Cerebellar nuclear complex (tissue), 1 donor: ENCODE measurements at places on chromosomes 6 and 20.

DNA sequence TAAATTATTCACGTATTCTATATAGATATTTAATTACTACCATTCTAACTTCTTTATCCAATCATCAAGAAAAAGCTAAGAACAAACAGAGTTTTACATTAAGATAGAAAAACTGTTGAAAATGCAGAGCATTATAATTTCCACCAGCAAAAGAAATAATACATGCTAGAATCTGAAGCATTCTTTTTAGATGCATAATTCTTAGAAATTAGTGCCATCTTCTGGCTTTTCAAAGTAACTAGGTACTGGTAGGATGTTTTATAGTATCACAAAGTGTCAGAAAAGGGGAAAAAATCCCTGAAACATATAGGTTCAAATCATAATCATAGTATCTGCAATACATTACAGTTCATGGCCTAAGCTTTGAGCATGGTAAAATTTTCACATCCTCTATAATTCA, 178.9 kb downstream of the PHF3 start:
- DNase-seq: no peak

DNA sequence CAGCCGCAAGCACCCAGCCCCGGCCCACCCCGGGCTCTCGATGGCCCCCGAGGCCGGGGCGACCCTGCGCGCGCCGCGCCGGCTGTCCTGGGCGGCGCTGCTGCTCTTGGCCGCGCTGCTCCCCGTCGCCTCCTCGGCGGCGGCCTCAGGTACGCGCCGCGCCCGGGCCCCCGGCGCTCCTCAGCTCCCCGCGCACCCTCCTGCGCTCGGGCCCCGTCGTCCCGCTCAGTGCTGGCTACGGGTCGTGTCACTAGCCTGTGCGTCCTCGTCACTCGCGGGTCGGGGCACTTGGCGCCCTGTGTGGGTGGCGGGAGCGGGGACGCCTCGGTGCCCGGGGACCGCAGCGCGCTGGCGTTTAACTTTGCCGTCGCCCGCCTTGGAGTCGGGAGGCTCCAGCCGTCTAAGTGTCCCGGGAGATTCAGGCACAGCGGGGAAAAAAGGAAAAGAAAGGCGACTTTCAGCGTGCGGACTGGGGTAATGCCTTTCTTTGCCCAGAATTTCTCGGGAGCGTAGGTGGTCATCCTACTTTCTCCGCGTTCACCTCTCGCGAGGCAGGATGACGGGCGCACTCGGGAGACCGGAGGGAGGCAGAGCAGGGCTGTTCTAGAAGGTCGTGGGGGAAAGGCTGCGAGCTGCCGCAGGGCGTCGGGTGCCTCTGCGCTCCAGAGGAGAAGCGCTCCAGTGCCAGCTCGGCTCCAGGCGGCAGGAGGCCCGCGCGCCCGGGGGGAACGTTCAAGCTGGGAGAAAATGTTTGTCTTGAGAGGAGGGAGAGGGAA, 545 bp downstream of the FNDC1 start:
- DNase-seq: no peak

DNA sequence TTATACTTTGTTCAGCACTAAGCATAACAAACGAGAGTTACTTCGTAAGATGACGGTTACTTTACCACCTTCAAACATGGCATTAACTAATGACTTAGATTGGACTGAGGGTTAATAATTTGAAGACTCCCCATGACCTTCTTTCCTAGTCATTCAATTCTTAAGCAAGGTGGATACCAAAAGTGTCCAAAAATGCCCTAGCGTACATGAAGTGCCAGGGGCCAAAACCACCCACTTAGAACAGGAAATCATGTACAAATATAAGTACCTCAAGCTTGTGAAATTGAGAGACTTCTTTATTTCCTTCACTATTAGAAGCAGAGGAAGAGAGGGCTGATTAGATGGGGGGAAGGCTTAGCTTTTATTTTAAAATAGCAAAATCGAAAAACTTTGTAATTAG, 166.4 kb downstream of the ATXN1 start:
- DNase-seq: no peak

DNA sequence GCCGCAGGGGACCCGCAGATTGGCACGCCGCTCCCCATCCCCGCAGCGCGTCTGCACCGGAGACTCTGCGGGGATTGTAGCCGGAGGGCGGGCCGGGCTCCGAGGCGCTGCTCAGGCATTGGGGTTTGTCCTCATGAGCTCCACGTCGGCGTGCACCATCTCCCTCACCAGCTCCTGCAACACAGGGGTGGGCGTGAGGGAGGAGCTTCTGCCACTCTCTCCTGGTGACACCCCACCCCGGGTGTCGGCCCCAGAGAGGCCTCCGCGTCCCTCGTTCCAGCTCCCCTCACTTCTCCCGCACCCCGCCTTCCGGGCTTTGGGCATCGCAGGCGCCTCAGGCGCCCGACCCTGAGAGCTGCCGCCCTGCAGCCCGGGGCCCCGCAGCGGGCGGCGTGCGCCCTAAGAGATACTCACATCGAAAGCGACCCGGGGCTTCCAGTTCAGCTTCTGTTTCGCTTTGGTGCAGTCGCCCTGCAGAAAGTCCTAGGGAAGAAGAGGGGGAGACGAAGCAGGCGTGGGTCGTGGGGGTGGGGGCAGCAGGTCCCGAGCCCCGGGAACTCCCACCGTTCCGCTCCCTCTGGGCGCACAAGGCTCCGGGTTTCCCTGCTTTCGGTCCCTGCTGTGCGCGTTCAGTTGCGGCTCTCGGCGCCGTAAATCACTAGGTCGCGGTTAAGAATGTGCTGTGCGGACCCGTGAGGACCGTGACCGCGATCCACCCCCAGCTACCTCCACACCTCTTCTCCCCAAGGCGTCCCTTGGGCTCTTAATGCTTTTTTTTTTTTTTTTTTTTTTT, 14.5 kb downstream of the FOXC1 start:
- DNase-seq: no peak

- DNase-seq: no peak
Measured at GRCh38 chr6:146670161-146670560, 71.4 kb downstream of the ADGB start.

DNA sequence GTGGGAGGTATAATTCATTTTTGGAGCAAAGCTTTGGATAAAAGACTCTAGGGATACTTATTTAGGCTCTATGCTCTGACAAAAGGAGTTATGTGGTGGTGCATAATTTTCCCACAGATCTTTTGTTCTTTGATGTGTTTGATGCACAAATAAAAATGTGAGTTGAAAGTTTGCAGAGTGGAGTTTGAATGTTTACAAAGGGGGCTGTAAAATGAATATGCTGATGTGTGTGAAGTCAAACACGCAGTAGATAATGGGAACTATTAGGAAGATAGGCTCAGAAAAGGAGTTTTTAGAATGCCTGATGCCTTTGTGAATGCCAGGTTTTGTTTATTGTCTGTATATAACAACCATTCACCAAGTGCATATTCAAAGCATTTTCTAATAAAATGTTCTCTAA, 545.0 kb upstream of the EPHA7 start:
- no peak for DNase-seq

DNA sequence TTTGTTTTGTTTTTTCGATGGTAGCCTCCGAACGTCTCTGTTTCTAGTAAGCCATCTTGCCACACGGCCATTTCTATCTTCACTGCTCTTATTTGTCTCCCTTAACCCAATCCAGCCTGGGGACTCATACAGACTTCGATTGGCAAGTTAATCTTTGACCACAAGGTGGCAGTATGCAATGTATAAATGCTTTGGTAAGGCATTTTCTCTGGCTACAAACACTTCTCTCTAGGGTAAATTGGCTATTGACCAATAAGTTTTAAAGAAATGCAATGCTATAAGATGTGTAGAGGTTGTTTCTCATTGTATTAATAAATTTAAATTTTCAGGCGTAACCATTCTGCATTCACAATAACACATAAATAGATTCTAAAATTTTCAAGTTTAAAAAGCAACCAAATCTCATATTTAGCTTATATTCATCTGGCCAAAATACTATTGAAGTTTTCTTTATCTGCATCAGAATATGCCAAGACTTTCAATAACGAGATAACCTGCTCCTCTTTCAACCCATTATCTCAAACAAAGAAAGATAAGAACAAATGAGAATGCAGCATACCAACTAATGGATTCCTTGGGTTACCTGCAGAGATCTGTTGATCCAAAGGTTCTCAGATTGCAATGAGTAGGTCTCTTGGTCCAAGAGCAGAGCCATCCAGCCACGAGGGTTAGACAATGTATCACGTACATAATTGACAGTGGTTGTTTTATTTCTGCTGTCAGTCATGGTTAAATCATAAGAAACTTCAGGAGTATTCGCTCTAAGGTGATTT, 231.9 kb downstream of the PKHD1 start:
- no peak for DNase-seq

DNA sequence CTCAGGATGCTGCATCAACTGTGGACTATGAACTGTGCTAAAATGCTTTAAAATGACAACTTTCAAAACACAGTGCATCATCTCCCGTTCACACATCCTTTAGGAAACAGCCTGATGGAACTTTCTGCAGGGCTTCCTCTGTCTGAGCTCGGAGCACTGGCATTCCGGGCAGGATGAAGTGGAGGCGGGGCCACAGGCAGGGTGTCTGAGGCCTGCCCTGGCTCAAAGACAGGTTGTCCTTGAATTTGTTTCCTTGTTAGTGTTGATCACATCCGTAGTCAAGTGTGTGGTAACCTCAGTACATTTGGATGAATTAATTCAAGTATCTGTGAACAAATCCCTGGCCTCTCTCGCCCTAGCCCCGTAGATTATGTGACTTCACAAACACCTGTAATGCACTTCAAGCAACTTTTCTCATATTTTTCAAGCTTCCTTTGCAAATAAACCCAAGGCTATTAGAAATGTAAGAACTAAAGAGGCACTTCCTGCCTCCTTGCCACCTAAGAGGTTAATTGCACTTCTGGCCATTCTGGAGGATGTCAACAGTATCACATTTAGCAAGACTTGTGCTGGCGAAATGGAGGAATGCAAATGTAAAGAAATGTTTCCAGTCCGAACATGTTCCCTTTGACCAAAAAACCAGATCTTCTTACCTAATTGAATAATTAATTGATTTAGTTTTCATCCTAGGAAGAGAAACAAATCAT, 3.1 kb downstream of the CD93 start:
- no peak for DNase-seq

GRCh38 chr6:43016176-43016942, 2.3 kb downstream of the KLHDC3 start:
- no peak for DNase-seq

- DNase-seq: no peak
Measured at GRCh38 chr20:57999465-58000111, 228.9 kb downstream of the ANKRD60 start.

DNA sequence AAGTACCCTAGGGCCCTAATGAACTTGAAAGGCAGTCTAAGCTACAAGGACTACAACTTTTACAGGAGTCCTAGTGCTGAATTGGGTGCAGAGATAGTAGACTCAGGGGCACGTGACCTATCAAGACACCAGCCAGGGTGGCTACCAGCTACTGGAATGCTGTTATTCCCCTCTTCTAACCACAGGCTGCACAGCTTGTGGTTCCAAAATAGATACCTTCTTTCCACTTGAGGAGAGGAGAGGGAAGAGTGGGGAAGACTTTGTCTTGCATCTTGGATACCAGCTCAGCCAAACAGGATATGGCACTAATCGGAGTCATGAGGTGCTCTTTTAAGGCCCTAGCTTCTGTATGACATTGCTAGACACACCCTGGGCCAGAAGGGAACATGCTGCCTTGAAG, 60.0 kb upstream of the MTRF1L start:
- no peak for DNase-seq

GRCh38 chr20:38198238-38198861, 33.3 kb upstream of the TGM2 start:
- DNase-seq: no peak
